Peyer's patch (tissue), 4 donors: ENCODE measurements at places on chromosomes 3 and 15.

DNA sequence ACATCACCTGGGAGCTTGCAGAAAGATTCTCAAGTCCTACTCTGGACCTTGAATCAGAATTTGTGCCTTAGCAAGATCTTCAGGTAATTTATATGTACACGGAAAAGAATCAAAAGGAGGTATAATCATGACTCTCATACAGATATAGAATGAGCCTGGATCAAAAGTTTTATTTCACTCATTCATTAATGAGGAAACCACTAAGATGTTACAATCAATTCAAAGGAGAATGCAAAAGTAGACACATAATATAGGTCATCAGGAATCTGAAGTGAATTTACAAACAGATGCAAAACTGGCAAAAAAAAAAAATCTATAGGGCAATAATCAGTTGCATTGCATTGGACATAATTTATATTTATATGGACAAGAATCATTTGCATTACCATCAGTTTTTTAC, 195.4 kb upstream of the TLE3 start:
- DNase-seq, result no peak

GRCh38 chr3:54736459-54736858, 191.4 kb downstream of the LRTM1 start:
- no peak for DNase-seq

GRCh38 chr3:47567149-47567548, 11.5 kb downstream of the CSPG5 start:
- DNase-seq, result no peak

- DNase-seq, result no peak
Measured at GRCh38 chr15:53272116-53272515, 482.0 kb upstream of the ONECUT1 start.

DNA sequence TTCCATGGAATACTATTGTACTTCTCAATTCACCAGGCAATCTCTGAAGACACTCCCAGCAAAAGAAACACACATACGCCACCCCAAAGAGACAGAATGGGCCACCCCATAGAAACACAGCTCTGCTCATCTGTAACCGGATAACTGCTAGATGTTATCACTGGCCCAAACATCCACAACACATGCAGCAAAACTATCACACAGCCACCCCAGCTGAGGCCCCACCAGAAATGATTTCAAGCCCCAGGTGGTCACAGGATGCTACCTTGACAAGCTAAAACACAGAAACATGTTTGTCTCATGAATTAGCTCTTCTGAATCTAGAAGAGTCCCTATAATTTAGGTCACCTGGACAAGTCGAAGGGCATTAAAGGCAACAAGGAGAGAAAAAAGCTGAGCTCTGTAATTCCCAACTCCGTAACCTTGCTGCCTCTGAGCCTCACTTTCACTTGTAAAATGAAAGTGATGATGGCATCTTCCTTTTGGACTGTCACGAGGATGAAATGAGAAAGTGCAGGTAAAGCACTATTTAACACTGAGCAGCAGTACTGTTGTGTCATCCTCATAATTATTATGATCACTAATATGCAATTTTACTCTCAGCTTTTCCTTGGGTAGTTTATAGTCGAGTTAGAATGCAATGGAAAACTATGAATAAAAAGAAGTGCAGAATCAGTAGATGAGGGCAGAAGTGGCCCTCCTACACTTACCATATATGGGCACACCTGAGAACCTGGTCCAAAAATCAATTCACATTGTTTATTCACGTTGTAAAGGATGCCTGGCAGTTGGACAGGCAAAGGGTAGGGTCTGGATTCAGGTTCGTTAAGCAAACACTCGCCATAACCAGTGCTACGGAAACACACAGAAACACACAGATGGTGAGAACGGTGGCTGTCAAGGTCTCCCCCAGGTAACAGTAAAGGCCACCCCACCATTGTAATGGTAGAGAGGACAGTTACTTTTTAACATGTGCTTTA, 38.6 kb downstream of the ADAMTS9 start:
- DNase-seq, result no peak

- DNase-seq, result no peak
Measured at GRCh38 chr15:87827131-87827530, 429.4 kb downstream of the NTRK3 start.

GRCh38 chr3:101925564-101925963, 76.2 kb downstream of the NFKBIZ start:
- no peak for DNase-seq

GRCh38 chr3:157499342-157499963, 3.8 kb downstream of the VEPH1 start:
- no peak for DNase-seq

DNA sequence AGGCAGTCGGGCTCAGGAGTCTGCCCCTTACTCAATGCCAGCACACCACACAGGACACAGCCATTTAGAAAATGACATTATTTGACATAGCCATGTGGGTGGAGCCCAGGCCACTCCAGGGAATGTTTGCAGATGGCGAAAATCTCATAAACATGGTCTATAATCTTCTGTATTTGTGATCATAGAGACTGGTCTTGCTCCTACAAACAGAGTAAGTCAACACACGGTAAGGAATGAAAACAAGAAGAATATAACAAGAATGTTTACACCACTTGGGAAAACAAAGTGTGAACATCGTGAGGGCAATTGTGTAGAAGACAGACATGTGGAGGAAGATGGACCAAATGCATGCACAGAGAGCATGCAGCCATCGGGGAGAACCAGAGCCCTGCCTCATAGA, 68.2 kb downstream of the SEMA5B start:
- DNase-seq, result no peak

GRCh38 chr3:124079912-124080276, 88.0 kb upstream of the ROPN1 start:
- DNase-seq, result no peak

- DNase-seq, result no peak
Measured at GRCh38 chr15:76467136-76467535, 130.6 kb downstream of the ISL2 start.

GRCh38 chr3:27503526-27503925, 19.3 kb upstream of the SLC4A7 start:
- no peak for DNase-seq

DNA sequence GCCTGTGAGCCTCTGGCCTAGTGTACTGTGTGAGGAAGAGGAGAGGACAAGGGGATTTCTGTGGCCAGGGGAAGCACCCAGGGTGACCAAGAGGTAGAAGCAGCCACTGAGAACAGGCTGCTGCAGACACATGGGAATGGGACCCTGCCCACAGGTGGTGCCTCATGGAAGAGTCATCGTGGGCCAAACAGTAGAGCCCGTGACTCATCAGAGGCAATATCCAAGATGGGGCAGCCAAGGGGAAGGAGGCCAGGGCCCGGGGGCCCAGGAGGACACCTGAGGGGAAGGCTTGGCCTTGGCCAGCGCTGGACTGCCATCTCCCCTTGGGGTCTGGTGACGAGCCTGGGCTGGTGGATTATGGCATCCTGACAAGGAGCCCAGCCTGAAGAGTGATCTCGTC, 275.0 kb upstream of the LYSMD4 start:
- no peak for DNase-seq

GRCh38 chr3:86771741-86772512, 219.0 kb downstream of the VGLL3 start:
- no peak for DNase-seq

- no peak for DNase-seq
Measured at GRCh38 chr15:78023865-78024518, 53.5 kb downstream of the TBC1D2B start.

DNA sequence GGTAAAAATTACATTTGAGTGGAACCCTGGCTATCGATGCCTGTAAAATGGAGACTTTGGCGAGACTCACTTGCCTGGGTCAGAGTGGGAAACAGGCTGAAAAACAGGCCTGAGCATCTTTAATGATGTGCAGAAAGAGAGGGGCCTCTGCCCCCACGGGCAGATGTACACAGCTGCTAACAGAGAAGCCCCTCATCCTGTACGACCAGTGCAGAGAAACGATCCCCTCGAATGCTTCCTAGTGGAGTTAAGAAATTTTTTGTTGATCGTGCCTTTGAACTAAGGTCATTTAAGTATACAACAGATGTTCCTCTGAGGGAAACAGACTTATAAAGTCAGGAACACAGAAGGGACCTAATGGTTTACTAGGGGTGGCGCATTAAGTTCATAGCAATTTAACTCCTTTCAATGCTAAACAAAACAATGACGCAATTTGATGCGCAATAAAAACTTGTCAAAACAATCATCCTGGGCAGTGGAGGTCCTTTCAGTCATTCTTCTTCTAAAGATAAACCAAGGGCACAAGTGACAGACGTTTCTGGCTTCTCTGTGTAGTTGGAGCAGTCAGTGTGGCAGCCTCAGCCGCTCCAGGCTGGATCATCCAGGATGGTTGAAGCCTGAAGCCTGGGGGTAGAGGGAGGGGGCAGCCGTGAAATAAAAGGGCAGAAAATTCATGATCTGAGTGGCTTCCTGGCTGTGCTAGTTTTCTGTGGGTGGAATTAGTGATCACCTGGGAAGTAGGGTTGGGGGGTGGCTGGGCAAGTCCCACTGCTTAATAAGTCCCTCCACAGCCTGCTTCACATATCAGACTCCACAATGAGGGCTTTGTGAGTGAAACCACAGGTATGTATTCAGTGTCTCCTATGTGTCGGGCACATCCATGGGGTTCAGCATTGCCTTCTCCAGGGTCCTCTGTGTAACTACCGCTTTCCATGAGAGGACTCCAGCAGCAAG, 50.8 kb upstream of the MRPS22 start:
- no peak for DNase-seq

DNA sequence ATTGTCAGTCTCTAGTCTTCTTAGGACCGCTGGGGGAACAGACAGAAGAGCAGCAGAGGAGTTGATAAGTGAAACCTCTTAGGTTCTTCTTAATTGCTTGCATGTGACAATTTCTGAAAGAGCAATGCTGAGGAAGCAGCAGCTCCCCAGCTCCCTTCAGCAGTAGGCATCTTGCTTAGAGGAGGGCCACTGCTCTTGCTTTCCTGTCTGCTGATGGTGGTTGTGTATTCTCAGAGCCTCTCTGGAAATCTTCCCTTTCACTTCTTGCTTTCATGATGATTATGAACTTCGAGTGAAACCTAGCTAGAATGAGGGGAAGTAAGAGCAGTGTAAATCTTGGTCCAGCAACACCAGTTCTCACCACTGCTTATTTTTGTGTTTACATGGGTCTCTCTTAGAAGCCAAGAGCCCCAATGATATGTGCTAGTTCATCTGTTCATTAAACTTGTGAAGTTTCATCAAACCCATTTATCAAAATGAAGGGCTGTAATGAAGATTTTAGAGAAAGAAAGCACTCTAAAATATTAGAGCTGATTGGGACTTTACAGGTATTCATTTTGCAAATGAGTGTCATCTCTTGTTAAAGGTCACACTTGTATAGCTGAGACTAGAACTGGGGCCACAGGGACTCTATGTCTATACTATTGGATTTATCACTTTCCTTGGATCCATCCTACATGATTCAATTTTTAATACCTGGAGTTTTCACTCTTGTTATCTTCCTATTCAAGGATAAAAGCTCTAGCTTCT, 246.7 kb downstream of the LPP start:
- peak; percentile 52 for DNase-seq

DNA sequence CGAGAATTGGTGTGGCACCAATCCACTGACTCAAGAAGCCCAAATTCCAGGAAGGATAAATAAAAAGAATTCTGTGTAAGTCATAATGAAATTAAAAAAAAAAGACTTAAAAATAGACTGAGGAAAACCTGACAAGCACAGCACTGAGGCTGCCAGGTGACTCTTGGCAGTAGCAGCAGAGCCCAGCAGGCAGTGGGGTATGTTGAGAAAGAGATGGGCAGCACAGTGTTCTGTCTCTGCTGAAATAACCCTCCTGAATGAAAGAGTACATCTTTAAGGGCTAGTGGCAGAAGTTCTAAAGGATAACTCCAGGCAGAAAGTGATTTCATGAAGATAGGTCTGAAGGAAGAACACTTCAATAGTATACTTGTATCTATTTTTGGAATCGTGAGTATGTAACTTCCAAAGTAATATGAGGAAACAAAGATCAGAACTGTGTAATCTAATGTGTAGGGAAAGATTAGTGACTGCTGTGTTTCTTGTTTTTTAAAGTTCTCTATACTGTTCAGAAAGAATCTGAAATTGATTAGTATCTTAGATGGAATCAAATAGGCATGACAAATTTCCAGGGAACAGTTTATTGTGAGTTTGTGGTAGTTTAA, 75.9 kb downstream of the RAB7A start:
- DNase-seq, result no peak

- no peak for DNase-seq
Measured at GRCh38 chr3:85068911-85069310, 110.1 kb downstream of the CADM2 start.

- DNase-seq, result no peak
Measured at GRCh38 chr15:78229431-78230406, 4.6 kb downstream of the ACSBG1 start.

GRCh38 chr3:106703524-106703923, 673.7 kb upstream of the CCDC54 start:
- no peak for DNase-seq

DNA sequence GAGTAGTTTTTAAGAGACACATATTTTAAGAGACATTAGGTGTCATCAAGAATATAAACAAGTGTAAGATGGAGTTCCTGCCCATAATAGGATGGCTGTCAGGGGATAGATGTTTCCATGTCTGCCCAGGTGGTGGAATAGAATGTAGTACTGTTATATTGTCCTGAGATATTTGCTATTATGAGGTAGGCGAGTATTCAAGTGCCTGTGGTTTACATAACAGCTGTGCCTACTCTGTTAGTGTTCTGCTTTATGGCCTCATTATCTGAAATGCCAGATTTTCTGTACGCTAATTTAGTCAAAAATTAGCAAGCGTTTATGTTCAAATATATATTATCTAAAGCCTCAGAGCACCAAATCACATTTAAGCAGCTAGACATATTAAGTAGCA, 360.2 kb upstream of the ROPN1 start:
- DNase-seq, result no peak

- DNase-seq, result no peak
Measured at GRCh38 chr3:120879411-120879810, 28.6 kb upstream of the STXBP5L start.

DNA sequence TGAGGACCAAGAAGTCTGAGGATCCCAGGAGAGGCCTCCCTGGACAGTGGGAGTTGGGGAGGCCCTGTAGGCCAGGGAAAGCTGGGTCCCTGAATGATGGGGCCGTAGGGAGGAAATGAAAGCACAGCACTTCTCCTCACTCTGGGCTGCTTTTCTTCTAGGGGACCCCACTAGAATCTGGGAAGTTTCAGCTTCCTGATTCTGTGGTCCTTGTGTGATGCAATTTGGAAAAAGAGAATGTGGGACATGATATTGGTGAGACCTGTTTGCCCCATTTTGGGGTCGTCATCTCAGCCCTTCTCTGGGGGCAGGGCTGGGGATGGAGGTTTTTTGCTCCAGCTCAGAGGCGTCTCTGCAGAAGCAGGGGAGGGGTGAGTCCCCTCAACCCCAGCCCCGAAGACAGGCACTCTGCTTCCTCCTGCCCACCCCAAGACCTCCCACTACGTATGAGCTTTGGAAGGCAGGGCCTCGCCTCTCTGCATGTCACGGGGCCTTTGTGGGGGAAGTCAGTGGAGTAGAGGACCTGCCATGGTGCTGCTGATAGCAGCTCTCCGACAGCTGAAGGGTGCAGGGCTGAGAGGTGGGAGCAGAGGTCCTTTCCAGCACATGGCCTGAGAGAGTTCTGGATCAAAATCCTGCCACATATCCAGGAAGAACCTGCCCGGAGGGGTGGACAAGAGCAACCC, 1.5 kb upstream of the SNX22 start:
- DNase-seq, result no peak
